ENCODE measurements at places on chromosomes 5 and 9.

DNA sequence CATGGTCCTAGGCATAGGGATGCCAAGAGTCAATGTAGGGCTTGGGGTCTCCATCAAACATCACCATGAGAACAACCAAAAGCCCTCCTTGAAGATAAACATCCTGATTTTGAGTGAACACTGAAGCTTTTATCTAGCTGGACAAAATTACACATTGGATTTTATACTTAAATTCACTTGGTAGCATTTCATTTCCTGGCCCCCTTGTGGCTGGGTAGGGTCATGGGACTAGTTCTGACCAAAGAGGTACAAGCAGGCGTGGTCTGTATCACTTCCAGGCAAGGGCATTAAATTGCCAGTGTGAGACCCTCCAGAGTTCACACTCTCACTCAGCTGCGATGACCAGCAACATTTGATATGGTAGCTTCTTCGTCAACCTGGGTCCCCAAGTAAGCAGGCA is 320.3 kb downstream of the ACTL7B start:
- DNase-seq: no peak

- DNase-seq: no peak
Observed at GRCh38 chr9:27654629-27655285, 81.5 kb upstream of the C9orf72 start.

DNA sequence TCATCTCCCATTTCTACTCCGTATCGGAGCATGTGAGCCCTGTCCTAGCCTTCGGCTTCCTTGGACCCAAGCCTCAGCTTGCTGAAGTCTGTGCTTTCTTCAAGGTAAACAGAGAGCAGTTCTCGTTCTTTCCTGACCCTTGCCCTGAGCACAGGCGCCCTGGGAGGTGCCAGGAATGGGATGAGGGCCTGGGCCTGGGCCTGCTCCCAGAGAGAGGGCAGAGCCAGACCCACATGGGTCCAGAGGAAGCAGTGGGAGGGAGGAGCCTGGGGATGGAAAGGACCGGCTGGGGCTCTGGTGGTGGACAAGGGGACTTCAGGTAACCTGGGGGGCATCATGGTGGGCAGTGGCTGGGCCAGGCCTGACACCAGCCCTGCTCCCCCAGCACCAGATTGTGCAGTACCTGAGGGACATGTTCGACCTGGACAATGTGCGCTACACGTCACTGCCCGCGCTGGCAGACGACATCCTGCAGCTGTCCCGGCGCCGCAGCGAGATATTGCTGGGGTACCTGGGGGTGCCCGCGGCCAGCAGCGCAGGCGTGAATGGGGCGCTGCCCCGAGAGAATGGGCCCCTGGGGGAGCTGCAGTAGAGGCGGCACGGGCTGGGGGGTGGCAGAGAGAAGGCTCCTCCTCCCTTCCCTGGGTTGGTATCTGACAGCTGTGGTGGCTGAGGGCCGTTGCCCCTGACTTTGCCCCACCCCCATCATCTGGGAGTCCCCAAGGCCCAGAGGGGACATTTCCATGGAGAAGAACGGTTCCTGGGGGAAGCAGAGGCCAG is 10.9 kb upstream of the DOLPP1 start:
- DNase-seq: no peak

DNA sequence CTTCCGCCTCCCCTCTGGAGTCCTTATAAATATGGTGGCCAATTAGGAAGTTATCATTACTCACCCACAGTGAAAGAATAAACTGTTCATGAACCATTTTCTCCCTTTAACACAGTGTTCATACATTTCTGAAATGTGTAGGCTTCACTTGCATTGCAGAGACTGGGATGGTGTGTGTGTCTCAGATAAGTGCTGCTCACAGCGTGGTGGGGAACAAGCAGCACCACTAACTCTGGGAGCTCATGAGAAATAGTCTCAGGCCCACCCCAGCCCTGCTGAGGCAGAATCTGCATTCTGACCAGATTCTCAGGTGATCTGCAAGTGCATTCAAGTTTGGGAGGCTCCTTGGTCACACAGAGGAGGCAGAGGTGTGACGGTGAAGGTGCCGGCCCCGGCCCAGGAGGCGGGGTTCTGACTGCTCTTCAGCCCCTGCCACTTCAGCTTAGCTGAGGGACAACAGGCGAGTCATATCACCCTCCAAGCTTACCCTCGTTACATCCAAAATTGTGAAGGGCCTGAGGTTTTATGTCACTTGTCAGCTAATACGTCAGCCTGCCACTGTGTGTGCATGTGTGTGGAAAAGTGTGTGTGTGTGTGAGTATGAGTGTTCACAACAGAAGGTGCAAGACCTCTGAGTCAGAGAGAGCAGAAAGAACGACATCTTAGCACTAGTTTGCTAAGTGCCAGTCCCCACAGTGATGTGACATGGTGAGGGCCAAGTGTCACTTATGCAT is 34.7 kb downstream of the DAP start:
- no peak for DNase-seq

- DNase-seq: no peak
Observed at GRCh38 chr9:38282756-38283155, 109.7 kb upstream of the ALDH1B1 start.

- no peak for DNase-seq
Observed at GRCh38 chr5:144307736-144308135, 137.1 kb downstream of the KCTD16 start.

GRCh38 chr9:114169952-114170770 is 14.8 kb downstream of the COL27A1 start:
- DNase-seq: no peak

GRCh38 chr9:136309101-136309801 is 5.4 kb upstream of the CCDC187 start:
- no peak for DNase-seq

- no peak for DNase-seq
Observed at GRCh38 chr5:111271885-111272284, 47.7 kb downstream of the CAMK4 start.

- no peak for DNase-seq
Observed at GRCh38 chr5:171162165-171162564, 146.9 kb upstream of the TLX3 start.

DNA sequence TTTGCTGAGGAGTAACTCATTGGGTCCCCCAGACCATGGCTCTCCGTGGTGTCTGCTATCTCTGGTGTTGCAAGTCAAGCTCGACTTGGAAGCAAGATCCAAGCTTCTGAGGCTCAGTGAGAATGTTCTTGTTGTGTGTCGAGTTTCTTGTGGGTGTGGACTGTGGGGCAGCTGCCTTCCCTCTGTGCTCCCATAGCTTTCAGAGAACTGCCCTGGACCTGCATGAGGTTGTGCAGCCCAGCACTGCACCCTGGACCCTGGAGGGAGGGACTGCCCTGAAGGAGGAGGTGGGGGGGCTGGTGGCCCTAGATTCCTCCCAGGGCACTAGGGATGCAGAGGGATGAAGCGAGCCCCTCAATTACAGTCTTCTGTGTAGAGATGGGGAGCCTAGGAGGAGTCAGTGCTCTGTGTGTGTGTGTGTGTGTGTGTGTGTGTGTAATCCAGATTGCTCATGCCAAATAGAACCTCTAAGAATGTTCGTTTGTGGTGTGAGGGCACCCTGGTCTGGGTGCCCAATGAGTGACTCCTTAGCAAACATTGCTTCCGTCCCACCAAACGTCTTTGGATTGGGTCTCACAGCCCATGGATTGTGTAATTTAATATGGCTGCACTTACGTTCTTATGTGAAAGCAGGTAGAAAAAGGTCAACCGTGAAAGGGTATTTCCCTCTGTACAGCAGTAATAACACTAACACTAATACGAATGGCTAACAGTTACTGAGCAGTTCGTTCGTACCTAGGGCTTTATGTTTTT is 143.3 kb upstream of the LMX1B start:
- no peak for DNase-seq

DNA sequence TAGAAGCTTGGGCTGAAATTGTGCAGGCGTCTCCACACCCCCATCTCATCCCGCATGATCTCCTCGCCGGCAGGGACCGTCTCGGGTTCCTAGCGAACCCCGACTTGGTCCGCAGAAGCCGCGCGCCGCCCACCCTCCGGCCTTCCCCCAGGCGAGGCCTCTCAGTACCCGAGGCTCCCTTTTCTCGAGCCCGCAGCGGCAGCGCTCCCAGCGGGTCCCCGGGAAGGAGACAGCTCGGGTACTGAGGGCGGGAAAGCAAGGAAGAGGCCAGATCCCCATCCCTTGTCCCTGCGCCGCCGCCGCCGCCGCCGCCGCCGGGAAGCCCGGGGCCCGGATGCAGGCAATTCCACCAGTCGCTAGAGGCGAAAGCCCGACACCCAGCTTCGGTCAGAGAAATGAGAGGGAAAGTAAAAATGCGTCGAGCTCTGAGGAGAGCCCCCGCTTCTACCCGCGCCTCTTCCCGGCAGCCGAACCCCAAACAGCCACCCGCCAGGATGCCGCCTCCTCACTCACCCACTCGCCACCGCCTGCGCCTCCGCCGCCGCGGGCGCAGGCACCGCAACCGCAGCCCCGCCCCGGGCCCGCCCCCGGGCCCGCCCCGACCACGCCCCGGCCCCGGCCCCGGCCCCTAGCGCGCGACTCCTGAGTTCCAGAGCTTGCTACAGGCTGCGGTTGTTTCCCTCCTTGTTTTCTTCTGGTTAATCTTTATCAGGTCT is at the start of gene C9orf72:
Gene C9orf72 (minus strand): TSS at position 564 of the 716 bp plus-strand sequence. CDS start 6,361 bp downstream, outside the sequence.
- DNase-seq: no peak

GRCh38 chr5:73278693-73279092 is 105.7 kb downstream of the TMEM174 start:
- no peak for DNase-seq

- no peak for DNase-seq
Observed at GRCh38 chr5:76652809-76653414, 29.7 kb upstream of the F2RL2 start.

- no peak for DNase-seq
Observed at GRCh38 chr5:43893951-43894684, 291.1 kb downstream of the NNT start.

- DNase-seq: no peak
Observed at GRCh38 chr5:172806897-172807672, 27.0 kb upstream of the ERGIC1 start.

DNA sequence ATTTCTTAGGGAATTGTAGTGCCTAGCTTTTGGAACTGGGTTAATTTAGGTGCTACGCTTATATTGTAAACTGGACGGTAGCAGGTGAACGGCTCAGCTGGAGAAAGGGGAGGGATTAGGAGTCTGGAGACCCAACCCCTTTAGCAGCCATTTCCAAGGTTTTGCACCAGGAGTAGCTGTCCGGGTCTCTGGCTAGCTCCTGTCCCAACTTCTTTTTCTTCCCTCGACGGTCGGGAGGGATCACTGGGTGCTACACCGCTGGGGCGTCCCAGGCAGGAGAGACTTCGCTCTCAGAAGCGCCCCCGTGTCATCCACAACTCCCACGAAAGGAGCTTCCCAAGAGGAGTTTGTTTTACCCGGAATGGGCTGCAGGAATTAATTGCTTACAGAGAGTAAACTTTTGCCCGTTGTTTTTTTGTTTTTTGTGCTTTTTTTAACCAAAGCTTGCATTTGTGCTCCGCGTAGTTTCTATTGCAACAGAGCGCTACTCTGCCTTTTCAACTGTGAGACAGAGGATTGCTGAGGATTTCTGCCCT is 1640.9 kb upstream of the C9orf72 start:
- no peak for DNase-seq

DNA sequence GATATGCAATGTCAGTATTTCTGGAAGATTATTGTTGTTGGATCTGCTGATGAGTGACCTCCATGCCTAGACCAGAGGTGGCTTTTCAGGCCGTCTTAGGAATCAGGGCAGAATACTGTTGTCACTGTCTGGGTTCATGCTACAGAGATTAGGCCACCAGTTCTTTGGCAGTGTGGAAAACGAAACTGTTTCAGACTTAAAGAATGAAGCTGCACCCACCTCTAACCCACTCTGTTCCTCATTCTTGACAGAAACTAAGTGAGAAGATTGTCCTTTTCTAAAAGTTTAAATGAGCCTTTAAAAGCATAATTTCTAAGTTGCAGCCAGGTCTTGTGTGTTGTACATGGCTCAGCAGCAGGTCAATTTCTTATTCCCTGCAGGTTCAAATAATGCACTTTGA is 444.3 kb downstream of the ENC1 start:
- no peak for DNase-seq

GRCh38 chr5:75363111-75363510 is 26.1 kb downstream of the HMGCR start:
- no peak for DNase-seq

DNA sequence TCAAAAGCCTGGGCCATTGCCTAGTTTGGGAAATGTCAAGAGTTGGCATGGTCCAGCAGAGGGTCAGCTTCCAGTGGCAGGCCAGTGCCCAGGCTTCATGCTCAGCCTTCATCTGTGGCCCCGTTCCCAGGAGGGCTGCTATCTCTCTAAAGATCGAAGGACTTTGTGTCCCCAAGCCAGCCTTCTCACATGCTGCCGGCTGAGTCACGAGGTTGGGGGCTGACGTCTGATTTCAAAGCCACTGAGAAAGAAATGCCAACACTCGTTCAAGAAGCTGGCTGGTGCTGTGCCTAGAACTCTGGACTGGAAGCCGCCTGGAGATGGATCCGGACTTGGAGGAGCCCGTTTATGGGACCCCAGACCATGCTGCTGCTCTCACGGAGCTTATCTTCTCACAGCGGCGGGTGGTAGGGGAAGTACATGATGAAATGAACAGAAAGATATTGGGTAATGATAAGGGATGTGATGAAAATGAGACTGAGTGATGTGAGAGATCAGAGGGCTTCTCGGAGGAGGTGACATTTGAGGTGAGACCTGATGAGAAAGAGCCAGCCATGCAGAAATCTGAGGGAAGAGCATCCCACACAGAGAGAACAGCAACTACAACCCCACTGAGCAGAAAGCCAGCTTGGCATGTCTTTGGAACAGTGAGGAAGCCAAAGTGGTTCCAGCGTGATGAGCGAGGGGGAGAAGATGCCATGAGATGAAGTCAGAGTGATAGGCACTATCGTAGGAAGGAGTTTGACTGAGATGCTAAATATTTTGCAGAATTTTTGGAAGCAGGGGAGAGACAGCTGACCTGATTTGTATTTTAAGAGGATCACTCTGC is 54.9 kb upstream of the BOD1 start:
- no peak for DNase-seq

- peak; percentile 98 for DNase-seq
Observed at GRCh38 chr9:134644725-134645606, 3.4 kb downstream of the COL5A1 start.

- no peak for DNase-seq
Observed at GRCh38 chr5:122297587-122298298, 14.3 kb upstream of the SNCAIP start.

DNA sequence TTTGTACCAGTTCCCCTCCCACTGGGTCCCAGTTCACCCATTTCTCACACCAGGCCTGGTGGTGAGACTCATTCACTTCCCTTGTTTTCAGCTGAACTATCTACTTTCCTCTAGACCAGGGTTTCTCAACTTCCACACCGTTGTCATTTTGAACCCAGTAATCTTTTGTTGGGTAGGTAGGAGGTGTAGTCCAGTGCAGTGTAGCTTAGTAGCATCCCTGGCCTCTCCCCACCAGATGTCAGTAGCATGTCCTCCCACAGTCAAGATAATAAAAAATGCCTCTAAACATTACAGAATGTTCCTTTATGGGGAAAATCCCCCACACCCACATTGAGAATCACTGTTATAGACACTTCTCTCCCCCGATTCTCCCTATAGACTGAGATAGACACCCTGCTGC is 299.1 kb downstream of the EPB41L4A start:
- DNase-seq: no peak

- DNase-seq: no peak
Observed at GRCh38 chr5:116922532-116922931, 347.9 kb upstream of the SEMA6A start.
